Activated naive CD4-positive, alpha-beta T cell treated with anti-CD3 and anti-CD28 coated beads for 36 hours (primary cell): ENCODE measurements at places on chromosomes 1 and 21.

GRCh38 chr1:53069663-53070327 is 7.8 kb downstream of the PODN start:
- peak; percentile 2 for DNase-seq

GRCh38 chr1:59415286-59415850 is 118.5 kb downstream of the FGGY start:
- no peak for DNase-seq

- DNase-seq: no peak
Measured at GRCh38 chr1:64295561-64295960, 92.1 kb downstream of the UBE2U start.

DNA sequence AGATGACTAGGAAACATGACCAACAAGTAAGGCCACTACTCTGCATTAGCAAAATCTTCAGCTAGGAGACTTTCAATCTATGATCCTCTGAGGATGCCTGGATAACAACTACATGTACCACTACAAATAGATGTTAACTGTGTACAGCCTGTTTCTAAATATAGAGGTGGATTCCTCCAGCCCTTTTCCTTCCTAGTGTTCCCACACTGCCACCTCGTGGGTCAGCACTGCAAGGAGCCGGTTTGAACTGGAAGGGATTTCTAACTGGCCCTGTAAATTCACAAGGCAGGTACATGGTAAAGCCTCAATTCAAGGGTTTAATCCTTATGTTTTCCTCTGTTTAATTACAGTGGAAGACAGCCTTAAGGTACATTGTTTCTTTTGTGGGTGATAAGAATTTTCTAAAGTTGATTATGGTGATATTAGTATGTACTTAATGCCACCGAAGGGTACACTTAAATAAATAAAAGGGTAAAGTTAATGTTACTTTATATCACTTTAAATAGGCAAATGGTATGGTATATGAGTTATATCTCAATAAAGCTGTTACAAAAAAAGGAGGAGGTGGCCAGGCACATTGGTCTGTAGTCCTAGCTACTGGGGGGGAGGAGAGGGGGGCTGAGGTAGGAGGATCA is 14.4 kb downstream of the SMYD3 start:
- peak; percentile 84 for DNase-seq
